Stimulated activated CD8-positive, alpha-beta memory T cell treated with anti-CD3 and anti-CD28 coated beads, Interleukin-7, amount 100 ng/mL, for 24 hours (primary cell): ENCODE measurements at places on chromosomes 2 and 18.

DNA sequence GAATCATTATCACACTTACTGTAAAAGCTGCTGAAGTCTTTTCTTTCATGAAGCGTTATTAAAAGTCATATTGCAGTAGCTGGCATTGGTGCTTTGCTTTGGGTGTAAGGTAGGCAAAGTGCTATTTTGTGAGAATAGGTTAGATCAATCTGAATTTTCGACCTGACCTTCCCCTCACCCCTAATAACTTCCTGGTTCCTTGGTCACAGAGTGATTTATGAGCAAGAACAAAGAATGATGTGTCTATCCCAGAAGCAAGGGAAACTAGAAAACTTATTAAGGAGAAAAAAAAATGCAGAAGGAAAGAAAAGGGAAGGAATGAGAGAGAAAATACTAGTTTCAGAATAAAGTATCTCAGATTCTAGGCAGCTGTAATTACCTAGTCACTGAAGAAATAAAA, 163.1 kb upstream of the MEIS1 start:
- no peak for DNase-seq

GRCh38 chr2:144876013-144876412, 356.1 kb upstream of the ZEB2 start:
- no peak for DNase-seq

GRCh38 chr2:213087040-213087439, 64.4 kb downstream of the IKZF2 start:
- DNase-seq: no peak

DNA sequence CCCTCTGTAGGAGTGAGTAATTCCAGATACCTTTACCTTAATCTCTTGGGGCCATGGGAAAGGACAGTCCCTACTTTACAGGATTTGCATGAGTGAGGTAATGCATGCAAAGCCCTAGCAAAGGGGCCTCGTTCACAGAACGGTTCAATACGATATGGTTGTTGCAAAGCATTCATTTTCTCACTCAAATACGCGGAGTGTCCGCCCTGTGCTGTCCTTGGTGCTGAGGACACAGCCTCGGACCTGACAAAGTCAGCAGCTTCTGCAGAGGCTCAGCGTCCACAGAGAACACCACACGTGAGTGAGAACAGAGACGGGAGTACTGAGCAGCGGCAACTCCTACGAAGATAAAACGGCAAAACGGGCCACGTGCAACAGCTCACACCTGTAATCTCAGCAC, 125.7 kb downstream of the EIPR1 start:
- DNase-seq: no peak

- no peak for DNase-seq
These were observed 4.6 kb downstream of the PIGN start for GRCh38 chr18:62182220-62182619.

DNA sequence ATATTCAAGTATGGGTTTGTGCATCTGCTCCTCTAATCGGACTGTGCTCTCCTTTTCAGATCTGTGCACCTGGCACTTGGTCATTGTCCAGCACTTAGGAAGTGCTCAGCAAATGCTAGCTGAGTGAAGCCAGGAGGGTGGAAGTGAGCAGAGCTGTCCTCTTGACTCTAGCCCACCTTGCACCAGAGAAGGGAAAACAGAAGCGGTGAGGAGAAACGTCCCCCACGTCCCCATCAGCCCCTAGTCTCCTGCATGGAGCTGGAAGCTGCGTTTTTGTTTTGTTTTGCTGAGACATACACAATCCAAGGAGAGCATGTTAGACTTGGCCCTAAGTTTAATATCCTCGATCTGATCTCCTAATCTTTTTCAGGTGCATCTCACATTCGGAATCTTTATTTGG, 73.6 kb downstream of the EN1 start:
- no peak for DNase-seq

DNA sequence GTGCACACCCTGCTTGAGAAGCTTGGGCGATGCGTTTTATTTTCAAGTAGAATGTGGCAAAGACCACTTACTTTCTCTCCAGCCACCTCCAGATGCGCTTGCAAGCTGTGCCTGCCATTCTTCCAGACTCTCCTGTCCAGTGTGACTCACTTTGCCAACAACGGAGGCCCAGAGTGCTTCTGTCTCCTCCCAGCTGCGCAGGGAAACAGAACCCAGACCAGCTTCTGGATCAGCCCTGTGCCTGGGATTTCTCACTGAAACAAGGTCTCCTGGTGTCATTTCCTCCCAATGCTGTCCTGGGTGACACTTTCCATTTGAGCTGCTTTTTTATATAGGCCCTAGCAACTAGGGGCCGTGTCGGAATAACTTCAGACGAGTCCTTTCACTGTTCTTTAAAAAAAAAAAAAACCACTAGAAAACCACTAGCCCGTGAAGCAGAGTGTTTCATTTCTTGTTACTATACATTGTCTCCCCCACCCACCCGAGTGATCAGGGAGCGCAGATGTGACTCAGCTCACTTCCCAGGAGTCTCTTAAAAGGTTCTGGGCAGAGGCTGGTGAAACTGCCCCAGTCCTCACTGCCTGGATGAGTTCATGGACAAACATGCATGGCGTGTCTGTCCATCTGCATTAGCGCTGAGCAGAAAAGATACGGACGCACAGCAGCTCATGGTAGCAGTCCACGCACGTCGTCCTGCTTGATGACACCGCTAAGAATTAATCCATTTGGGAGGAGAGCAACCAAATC, 25.3 kb upstream of the RPL31 start:
- no peak for DNase-seq

GRCh38 chr18:51137891-51138290, 59.6 kb downstream of the MEX3C start:
- no peak for DNase-seq

DNA sequence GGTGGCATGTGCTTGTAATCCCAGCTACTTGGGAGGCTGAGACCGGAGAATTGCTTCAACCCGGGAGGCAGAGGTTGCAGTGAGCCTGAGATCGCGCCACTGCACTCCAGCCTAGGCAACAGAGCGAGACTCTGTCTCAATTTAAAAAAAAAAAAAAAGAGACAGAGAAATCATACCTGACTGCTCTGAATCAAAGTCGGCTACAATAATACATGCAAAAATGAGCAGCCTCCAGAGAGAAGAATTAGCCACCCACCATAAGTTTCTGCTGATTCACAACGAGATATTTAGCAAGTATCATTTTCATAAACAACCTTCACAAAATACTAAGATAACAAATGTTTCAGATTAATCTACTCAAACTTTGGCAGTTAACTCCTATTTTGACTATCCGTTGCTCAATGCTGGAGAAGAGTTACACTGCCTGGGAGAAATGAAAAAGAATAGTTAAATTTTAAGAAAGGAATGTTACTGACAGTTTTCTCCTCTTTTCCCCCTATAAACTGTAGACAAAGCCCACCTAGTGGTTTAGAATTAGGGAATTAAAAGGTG, 1.5 kb downstream of the OSBPL1A start:
- DNase-seq: no peak

DNA sequence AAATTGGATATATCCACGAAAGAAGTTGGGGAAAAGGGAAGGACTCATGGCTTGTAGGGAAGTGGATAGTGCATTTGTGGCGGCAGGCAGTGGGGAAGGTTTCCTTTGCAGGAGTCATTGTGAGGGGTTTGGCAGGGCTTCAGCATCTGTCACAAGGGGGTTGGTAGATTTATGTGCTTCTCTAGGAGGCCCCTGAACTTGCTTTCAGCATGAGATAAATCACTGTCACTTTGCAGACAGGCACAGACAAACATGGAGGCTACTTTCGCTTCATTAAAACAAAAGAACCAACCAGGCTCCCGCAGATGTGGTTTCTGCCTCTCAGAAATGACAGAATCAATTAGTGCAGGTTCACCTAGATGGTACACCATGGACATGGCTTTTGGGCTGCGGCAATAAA, 340.7 kb downstream of the TGIF1 start:
- DNase-seq: no peak

- DNase-seq: no peak
These were observed 64.6 kb downstream of the TGIF1 start for GRCh38 chr18:3514312-3515216.

GRCh38 chr2:189379287-189379630, 62.0 kb upstream of the WDR75 start:
- DNase-seq: no peak

- no peak for DNase-seq
These were observed 245.8 kb downstream of the PAX3 start for GRCh38 chr2:222052934-222053367.

DNA sequence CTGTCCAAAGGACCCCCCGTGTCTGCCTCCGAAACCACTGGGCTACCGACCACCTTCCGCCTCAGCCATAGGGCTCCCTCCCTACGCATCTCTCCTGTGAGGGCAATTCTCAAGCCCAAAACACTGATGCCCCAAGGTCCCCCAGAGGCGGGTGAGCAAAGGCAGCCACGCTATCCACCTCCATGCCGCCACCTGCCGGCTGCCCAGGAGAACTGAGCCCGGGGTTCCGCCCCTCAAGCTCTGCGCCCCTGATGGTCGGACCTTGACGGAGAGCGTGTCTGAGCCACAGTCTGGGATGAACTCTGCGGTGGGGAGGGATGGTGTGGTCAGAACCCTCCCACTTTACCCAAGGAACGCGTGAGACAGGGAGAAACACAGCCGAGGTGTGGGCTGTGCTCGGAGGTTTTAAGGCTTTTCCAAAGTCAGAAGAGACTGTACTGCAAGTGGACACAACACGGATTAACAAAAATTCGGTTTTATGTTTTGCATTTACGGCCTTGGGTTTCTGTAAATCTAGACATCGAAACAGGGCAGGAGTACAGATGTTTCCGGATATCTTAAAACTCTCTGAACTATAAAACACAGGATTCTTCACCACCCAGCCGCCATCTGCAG, 114.1 kb downstream of the ZNF516 start:
- DNase-seq: no peak

- DNase-seq: no peak
These were observed 16.8 kb downstream of the COBLL1 start for GRCh38 chr2:164824872-164825271.

DNA sequence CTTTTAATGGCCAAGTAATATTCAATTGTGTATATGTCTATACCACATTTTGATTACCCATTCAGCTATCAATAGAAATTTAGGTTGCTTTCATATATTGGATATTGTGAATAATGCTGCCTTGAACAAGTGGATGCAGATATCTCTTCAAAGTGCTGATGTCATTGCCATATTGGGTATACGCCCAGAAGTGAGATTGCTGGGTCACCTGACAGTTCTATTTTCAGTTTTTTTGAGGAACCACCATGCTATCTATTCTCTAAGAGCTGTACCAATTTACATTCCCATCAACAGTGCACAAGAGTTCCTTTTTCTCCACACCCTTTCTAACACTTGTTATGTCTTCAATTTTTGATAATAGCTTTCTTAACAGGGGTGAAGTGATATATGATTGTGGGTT, 306.9 kb downstream of the ZNF516 start:
- no peak for DNase-seq

GRCh38 chr2:68169308-68169707, 11.6 kb downstream of the PNO1 start:
- DNase-seq: no peak

- no peak for DNase-seq
These were observed 1.2 kb downstream of the FN1 start for GRCh38 chr2:215434447-215435279.

- DNase-seq: no peak
These were observed 85.8 kb downstream of the PLCL1 start for GRCh38 chr2:197890168-197890567.

DNA sequence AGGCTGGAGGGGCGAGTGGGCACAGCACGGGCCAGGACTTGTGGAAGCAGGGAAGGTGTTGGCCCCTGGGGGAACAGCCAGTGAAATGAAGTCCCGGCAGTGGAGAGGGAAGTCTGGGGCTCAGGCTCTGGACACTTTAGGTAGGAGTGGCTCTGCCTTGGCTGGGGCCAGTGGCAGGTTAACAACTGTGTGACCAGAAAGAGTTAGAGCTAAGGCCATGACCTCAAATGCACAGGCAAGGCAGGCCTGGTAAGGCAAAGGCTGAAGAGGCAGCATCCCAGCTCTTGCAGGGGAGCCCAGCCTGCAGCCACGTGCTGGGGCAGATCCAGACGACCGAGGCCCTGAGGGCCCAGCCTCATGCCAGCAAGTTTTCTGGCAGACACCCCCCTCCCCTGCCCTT, 21.5 kb downstream of the PCARE start:
- DNase-seq: no peak

DNA sequence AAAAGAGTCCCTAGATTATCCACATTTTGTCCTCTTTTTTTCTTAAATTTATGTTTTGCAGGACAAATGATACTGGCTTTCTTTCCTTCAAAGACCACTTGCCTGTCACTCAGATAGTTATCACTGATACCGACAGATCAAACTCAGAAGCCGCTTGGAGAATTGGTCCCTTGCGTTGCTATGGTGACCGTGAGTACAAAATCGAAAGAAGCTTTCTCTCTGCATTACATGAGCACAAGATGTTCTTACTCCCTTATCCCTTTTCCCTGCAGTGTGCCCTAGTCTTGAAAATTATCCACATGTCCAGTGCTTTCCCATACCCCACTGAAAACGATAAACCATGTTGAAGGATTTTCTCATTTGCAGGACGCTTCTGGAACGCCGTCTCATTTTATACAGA, 738.5 kb downstream of the CNTNAP5 start:
- DNase-seq: no peak

GRCh38 chr18:57078614-57079013, 68.3 kb upstream of the BOD1L2 start:
- no peak for DNase-seq

DNA sequence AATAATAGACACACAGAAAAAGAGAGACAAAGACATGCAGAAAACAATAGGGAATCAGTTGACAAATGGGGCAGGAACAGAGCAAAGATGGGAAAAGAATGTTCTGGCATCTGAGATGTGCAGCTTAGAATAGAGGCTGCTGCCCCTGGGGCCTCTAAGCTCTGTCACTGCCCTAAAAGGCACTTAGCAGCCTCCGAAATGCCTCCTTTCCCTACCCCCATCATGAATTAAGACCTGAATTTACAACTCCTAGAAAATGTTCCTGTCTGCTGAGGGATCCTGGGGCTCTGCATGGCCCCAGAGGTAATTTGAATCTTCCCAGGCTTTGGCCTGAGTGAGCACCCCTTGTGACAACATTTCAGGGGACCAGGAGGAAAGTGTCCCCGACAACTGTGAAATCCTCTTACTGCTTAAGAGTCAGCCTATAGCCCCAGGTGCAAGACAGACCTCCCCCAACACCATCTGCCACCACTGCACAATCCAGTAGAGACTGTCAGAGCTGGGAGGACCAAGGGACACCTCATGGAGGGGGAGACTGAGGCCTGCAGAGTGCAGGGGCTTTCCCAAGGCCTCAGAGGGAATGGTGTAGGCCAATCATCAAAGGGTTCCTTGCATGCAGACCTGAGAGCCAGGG, 24.8 kb downstream of the MRPL35 start:
- DNase-seq: no peak

- no peak for DNase-seq
These were observed 40.2 kb upstream of the BMPR2 start for GRCh38 chr2:202335791-202336467.

GRCh38 chr18:31061945-31062344, 19.4 kb upstream of the DSC3 start:
- DNase-seq: no peak

DNA sequence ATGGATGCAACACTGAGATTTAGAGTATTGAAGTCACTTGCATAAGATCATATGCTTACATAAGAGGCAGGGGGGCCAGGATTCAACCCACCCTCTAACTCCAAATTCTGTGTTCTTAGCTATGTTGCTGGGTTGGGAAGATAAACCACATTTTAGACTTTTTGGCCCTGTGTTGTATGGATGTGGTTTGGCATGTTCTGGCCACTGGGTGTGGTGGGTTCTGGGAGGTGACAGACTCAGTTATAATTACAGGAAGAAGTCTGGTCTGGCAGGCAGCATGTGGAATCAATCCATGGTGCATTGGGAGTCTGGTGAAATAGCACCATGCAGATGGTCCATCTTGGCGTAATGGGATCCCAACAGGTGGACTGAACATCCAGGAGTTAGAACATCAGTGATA, 138.9 kb downstream of the LTBP1 start:
- DNase-seq: no peak
